ENCODE measurements at places on chromosomes 2 and 18.

GRCh38 chr18:65753520-65753919, 2.7 kb downstream of the CDH7 start:
- DNase-seq: no peak

DNA sequence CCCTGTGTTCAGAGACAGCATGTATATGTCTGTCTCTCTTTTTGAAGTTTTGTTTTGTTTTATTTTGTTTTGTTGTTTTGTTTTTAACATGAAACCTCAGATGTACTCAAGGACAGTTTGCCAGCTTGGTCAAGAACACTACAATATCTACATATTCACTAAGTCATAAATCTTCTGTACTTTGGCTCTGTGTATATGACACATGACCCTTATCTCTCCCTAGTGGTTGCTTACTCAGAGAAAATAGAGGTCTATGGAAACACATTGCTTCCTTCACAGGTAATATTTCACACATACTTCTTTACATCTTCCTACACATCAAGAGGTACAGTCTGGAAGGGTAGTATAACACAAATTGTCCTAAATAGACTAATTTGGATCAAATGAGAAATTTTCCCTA, 312.6 kb upstream of the VRK2 start:
- DNase-seq: no peak

GRCh38 chr2:54728669-54729120, 5.2 kb downstream of the EML6 start:
- no peak for DNase-seq

DNA sequence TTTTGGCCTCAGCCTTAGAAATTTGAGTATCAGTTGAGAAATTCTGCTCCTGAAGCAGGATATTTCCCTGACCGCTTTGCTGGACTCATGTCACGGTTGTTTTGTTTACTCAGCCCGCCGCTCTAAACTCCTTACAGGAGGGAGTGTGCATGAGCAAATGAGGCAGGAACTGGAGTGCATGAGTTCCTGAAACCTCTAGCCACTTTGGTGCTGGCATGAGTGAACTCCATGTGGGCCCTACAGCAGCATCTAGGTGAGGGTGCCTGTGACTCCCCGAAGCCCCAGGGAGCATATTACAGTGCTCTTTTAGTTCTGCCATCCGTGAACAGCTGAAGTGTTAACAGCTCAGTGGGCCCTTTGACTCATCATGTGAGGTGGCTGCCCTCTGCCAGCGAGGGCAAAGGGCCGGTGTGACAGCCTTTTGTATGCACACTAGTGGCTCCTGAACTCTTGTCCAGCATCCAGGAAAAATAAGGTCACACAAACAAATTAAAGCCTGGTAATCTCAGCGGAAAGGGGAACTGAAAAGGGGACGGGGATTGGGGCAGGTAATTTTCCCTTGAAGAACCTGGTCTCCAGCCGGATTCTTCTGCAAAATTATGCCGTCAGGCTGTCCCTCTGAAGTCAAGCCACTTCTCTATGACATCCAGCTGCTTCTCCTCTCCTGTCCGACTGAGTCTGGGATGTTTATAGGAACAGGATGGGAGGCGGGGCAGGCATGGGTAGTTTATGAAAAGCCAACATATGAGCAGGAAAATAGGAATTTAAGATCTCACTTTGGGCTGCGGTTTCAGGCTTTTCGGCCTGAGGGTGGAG, 1668.7 kb downstream of the SUCLG1 start:
- no peak for DNase-seq

DNA sequence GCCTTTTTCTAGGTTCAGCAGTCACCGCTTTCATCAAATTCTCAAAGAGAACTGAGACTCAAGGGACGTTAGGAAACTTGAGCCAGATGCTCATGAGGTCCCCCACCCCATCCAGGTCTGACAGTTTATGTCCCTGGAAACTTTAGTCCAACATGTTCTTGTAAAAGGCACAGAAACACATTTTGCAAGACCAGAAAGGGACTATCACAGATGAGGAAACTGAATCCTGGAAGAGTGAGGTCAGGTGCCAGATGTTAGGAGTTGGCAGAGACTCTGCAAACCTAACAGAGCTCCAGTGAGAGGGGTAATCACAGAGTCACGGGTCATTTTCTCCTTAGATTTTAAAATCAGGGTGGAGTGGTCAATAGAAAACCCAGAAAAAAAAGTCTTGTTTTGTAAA, 76.6 kb downstream of the RDH14 start:
- no peak for DNase-seq

GRCh38 chr2:19127616-19128015, 230.8 kb downstream of the OSR1 start:
- DNase-seq: no peak

GRCh38 chr2:160812830-160813505, 319.4 kb upstream of the RBMS1 start:
- DNase-seq: no peak

GRCh38 chr2:218438596-218438995, 19.7 kb downstream of the VIL1 start:
- DNase-seq: no peak

DNA sequence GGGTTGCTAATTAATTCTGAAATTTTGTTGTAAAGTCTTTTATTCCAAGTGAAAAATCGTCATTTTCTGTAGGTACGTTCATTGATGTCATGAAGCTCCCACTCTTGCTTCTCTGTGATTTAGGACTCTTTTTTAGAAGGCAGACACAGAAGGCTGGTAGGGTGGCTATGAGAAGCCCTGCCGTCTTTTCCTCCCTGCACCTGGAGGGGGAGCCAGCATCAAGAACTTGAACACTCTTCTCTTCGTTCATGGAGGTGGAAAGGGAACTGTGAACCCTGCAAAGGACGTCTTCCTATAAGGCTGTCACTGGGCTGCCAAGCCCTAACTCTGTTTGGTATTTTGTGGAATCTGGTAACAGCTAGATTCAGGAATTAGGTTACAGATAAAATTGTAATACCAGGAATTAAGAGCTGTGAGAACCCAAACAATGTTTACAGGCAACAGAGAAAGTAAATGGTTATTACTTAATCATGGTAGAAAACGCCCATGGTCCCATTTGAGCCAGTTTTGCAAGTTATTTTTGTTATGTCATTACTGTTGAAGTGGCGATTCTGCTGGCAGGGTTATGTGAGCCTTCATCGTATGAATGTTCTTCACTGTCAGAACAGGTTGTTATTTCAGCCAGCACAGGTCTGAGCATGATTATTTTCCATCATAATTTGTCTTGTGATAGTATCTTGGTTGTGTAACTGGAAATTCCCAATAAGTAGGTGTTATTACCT, 112.2 kb downstream of the OSBPL6 start:
- DNase-seq: peak; percentile 22

DNA sequence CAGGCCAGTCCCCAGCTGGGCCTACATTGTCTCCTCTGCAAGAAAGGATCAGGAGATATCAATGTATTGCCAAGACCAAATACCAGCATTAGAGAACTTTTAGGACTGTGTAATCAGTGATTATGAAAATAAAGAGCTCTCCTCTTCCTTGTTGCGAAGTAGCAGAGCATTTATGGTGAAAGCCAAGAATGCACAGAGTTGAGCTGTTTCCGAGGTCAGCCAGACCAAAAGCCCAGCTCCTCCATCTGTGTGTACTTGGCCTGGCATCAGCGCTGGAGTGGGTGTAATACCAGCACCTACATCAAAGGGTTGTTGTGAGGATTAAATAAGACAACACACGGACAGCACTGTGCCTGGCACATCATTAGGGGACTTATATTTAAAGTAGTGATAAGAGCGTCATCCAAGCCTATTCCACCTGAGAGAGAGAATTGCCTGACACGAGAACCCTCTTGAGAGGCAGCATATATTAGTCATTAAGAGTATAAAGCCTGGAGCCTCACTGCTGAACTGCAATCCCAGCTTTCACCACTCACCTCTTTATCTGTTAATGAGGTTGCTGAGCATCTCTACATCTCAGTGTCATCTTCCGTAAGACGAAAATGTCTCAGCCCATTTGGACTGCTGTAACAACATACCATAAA, 7.4 kb upstream of the SLC16A14 start:
- no peak for DNase-seq

DNA sequence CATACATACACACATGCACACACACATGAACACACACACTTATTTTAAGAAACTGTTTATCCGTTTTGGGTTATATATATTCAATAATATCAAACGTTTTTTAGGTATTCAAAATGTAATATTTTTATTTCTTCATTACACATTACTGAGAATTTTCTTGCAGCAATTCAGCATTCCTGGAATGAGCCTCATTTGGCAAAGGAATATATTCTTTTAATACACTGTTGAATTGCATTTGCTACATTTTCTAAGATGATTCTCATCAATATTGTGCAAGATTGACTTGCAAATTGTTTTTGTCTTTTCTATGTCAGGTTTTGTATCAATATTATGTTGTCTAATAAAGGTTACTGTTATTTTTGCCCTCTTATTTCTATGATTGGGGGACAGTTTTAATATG, 276.1 kb upstream of the CYP26B1 start:
- no peak for DNase-seq

DNA sequence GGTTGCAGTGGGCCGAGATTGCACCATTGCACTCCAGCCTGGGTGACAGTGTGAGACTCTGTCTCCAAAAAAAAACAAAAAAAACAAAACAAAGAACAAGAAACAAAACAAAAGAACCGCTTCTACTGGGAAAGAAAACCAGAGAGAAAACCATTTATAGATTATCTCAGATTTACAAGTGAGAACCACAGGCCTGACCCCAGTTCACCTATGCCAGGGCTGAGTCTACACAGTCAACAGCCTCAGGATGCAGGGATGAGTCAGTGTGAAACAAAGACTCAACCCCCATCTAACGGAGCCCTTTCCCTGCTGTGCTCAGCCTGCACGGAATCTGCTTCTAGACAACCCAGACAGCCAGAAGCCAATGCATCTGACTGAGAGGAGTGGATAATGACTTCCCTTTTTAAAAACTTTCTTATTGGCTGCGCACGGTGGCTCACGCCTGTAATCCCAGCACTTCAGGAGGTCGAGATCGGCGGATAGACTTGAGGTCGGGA, 25.5 kb upstream of the YWHAQ start:
- DNase-seq: peak; percentile 95

- DNase-seq: no peak
Measured at GRCh38 chr2:157696036-157696435, 67.4 kb upstream of the ACVR1C start.

DNA sequence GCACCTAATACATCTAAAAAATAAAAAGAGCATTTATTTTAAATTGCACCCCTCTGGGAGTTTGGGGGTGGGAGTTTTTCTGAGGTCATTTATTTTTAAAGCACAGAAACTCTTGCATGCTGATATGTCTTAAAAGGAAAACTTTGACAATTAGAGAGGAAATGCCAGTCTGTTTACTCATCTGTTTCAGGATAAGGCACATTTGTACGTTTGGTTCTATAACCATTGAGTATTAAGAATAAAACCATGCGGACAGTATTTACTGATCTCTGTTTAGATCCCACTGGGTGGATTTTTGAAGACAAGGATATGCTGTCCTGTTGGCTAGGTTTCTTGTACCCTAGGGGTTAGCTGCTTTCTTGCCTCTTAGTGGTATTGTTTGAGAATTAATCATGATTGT, 122.9 kb downstream of the TANC1 start:
- DNase-seq: no peak

DNA sequence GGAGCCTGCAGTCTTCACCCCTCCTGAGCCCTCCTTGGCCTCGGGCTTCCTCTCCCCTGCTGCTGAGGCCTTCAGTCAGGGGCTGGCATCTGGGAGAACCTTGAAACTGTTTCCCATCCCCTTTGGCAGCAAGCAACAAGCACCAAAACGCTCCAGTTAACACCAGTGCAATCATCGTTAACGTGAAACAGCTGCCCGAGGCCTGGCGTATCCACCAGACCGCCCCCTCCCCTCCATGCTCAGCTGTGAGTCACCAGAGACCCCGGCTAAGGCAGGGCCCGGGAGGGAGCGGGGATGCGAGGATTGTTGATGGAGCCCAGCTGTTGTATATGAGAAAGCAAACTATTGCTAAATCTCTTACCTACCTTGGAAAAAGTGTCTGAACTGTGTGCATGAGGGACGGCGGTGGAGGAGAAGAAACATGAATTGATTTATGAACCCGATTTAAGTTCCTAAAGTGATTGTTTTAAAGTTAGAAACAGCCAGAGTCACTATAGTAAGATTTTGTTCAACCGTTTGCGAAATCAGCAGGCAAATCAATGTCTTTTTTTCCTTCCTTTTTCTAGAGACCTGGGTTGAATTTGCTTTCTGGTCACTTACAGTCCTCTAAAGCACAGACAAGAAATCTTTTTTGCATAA, 5.2 kb downstream of the ZFP36L2 start:
- DNase-seq: no peak

GRCh38 chr2:203471323-203471722, 63.8 kb downstream of the RAPH1 start:
- no peak for DNase-seq

- peak; percentile 33 for DNase-seq
Measured at GRCh38 chr2:147989809-147990403, 30.6 kb downstream of the ORC4 start.

- DNase-seq: no peak
Measured at GRCh38 chr2:23532391-23533337, 147.7 kb downstream of the KLHL29 start.

DNA sequence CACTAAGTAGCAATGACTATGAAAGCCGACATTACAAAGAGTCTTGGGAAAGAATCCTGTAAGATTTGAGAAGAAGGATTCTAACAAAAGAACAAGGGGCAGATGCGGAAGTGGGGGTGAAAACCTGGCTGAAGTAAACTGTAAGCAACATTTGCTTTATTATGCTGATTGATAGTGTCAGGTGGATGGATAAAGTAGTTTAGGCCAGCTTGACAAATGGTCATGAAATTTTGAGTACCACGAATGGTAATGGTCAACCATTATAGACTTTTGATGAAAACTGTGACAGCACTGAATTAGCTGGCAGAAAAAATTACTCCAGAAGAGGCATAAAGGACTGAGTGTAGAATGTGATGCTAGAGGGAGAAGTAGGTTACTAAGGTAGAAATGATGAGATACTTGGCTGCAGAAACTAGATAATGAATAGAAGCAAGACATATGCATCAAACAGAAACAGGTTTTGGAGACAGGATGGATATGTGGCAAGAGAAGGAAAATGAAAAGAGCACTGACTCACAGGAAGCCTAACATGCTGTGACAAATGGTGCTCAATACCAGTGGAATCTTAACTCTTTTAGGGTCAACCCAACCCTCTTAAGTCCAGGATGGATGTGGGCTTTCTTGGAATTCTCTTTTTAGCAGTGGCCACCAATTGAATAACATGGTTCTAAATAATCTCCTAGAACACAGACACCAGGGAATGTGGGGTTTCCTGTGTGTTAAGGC, 6.8 kb downstream of the THUMPD2 start:
- no peak for DNase-seq

DNA sequence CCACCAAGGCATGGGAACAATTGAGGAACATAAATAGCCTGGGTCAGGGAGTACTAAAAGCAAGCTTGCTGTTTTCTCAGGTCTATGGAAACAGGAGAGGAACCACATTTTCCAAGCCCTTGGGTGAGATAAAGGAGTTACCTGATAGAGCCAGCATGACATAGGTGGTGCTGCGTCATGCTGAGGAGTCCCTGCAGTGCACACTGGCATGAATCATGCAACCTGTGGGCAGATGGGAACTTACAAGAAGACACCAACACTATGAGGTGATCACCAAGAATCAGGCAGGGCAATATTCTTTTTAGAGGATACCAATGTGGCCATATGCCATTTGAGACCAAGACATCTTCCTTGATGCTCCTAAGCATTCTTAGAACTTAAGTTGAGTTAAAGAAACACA, 531.8 kb downstream of the ZEB2 start:
- no peak for DNase-seq

- no peak for DNase-seq
Measured at GRCh38 chr2:144424559-144425240, 95.2 kb downstream of the ZEB2 start.

Data from GM12864 (cell line).